ENCODE measurements at places on chromosomes 12 and 14. TPM values are rescaled to one million over a fixed set of nuclear protein-coding genes. Genes with fewer than 3 reads are reported as not detected.

The IKZF4 gene
- total RNA-seq, result 0.57 TPM

The CS gene
- total RNA-seq, result 52.1 TPM

The CARMIL3 gene
- total RNA-seq, result under 0.01 TPM

The BMAL2 gene
- 21.4 TPM for total RNA-seq

The RBP5 gene
- total RNA-seq, result not detected

The KRT75 gene
- total RNA-seq, result not detected
